ENCODE measurements at places on chromosomes 6 and 20.

GRCh38 chr6:115582386-115582785 is 478.3 kb downstream of the FRK start:
- DNase-seq = no peak

GRCh38 chr6:150153905-150154492 is 11.2 kb downstream of the PPP1R14C start:
- DNase-seq = peak; percentile 10

DNA sequence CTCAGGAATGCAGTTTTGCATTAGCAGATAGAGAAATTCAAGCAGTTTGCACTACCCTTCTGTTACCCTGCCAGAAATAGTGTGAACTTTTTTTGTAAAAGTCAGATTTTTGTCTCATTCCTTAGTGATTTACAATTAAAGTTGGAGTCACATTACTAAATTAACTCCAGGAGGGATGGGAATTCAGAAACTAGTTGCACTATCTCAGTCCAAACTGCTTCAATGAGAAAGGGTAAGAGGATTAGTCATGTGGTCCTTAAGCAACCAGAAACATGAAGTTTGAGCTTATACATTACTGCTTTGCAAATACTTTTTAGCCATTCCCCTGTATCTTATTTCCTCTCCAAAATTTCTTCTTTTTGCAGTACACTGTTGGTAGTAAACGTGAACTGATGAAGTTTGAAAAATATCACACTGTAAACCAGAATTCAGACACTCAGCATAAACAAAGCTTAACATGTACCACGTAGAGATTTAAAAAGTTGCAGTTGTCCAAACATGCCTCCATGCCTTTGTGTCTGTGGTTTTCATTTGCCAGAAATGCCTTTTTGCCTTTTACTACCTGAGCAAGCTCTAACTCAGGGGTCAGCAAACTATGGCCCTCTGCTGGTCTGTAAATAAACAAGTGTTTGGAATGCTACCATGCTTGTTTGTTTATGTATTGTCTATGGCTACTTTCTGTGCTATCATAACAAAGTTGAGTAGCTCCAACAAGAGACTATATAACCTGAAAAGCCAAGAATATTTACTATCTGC is 49.7 kb downstream of the TP53INP2 start:
- peak; percentile 68 for DNase-seq

GRCh38 chr20:63543733-63544132 is 3.8 kb downstream of the SRMS start:
- DNase-seq = no peak

GRCh38 chr20:60268491-60268890 is 310.3 kb downstream of the CDH26 start:
- no peak for DNase-seq

Data from fibroblast of skin of right quadriceps (primary cell).